M059J (cell line): ENCODE measurements at places on chromosomes 4 and X.
A peak's percentile ranks its signal among the peaks of the same experiment; 100 is the strongest.

GRCh38 chr4:37639551-37640285, 46.5 kb downstream of the RELL1 start:
- DNase-seq: no peak

DNA sequence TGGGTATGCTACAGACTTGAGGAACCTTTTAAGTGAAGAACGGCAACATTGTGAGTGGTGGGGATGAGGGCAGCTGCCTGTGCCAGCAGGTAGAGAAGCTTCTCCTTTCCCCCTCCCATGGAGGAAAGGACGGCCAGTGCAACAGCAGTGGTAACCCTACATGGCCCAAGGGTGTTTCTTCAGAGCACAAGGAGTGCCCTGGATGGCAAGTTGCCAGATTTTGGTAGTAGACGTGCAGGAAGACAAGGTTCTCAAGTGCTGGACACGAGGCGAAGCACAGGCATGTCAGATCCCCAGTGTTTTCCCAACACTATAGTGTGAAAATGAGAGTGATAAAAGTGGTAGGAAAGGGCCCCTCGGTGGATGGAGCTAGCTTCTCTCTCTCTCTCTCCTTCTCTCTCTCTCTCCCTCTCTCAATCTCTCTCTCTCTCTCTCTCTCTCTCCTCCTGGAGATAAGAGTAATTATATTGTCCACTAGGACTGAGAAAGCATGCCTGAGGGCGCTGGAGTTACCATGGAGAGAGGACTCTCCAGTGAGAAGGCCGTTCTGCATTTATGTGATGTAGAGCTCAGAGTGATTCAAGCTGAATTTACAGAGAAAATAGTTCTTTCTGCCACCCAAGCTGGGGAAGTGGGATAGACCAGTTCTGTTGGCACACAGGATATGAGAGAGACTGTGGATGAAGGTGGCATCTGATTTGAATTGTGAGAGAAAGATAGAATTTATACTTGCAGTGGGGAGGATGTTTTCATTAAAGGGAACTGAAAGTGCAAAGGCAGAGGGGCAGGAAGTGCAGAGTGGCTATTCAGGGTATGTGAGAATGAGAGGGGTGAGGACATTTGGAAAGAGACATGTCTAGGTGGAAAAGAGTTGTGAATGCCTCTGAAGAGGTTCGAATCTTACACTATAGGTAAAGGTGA, 25.7 kb upstream of the TRPC3 start:
- peak; percentile 37 for DNase-seq

GRCh38 chrX:2685886-2686285, 5.2 kb upstream of the CD99 start:
- DNase-seq: no peak

- DNase-seq: no peak
Measured at GRCh38 chr4:1183985-1184773, 11.8 kb upstream of the SPON2 start.

GRCh38 chrX:55487143-55487542, 2.5 kb downstream of the USP51 start:
- no peak for DNase-seq

DNA sequence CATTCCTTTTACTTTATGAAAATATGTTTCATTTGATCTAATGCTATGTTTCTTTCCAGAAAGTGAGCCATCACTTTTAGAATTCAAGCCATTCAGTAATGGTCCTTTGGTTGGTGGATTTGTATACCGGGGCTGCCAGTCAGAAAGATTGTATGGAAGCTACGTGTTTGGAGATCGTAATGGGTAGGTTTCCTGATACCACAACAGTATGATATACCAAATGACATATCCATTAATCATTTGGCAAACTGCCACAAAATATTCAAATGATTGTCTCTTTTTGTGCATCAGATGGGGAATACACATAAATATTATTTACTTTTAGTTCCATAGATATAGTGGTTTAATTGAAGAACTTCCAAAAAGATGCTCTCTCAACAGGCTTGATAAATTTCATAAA, 68.2 kb downstream of the HHIP start:
- DNase-seq: no peak

GRCh38 chrX:21225643-21226042, 148.6 kb upstream of the CNKSR2 start:
- DNase-seq: no peak

- no peak for DNase-seq
Measured at GRCh38 chr4:135267148-135267865, 1065.7 kb upstream of the PABPC4L start.

DNA sequence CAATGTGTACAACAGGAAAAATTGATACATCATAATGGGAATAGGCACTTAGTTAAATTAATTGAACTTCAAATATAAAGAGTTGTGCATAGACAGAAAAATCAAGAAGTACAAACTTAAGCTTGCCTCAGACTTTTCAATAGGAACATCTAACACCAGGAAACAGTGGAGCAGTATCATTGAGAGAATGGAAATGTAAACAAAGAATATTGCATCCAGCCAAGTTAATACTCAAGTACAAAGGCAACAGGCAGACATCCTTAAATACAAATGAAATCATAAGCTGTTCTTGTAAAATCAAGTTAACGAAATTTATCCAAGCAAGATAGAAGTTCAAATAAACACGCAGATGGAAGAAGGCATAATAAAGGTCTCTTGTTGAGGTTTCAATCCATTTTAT, 71.2 kb upstream of the TLR2 start:
- no peak for DNase-seq

GRCh38 chr4:15963001-15963451, at the start of gene FGFBP2:
Gene FGFBP2, minus strand, starts transcription at chr4:15963175. Its CDS starts 46 bp downstream, at chr4:15963129.
- DNase-seq: peak; percentile 41

- DNase-seq: no peak
Measured at GRCh38 chr4:165016971-165017370, 14.8 kb upstream of the TRIM60 start.

- peak; percentile 28 for DNase-seq
Measured at GRCh38 chrX:101164766-101165590, 54.6 kb upstream of the DRP2 start.

DNA sequence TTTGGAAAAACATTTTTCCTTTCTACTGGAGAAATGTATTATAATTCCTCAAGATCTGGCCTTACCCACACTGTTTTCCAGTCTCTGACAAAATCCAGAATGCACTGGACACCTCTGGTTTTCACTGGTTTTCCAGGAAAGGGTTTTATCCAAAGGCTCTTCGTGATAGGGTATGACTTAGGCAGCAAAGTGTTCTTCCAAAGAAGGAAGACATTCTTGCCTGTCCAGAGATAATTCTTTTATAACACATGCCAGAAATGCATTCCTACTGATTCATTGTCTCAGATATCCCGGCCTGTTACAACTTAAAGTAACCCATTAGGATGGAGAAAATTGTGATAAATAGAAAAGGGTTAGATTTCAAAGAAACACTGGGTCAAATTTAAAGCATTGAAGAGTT, 2343.1 kb downstream of the PCDH7 start:
- DNase-seq: peak; percentile 27

GRCh38 chr4:119204916-119205315, 7.6 kb upstream of the USP53 start:
- DNase-seq: no peak

DNA sequence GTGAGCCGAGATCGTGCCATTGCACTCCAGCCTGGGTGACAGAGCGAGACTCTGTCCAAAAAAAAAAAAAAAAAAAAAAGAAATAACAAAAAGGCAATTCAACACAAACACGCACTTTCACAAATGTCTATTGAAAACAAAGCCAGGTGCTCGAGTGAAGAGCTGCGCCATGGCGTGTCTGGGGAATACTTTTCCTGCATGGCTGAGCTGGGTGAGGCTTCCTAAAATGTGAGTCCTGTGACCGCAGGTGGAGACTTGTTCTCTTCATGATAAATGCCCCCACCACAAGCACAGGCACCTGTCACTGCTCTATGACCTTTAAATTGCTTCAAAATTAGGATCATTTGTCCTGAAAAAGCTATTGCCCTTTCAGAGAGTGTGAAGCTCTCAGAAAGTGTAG, 4.0 kb upstream of the ABLIM2 start:
- DNase-seq: no peak

GRCh38 chrX:153648358-153649177, 1.6 kb downstream of the DUSP9 start:
- no peak for DNase-seq

DNA sequence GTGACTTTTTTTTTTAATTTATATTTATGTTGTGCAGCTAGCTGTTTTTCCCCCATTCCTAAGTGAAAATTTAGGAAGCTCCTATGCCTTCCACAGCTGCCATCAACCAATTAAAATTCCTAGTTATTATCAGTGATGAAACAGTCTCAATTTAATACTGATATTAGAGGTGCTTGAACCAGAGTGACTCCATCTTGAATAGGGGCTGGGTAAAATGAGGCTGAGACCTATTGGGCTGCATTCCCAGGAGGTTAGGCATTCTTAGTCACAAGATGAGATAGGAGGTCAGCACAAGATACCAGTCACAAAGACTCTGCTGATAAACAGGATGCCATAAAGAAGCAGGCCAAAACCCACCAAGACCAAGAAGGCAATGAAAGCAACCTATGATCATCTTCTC, 136.7 kb downstream of the DCHS2 start:
- DNase-seq: no peak

DNA sequence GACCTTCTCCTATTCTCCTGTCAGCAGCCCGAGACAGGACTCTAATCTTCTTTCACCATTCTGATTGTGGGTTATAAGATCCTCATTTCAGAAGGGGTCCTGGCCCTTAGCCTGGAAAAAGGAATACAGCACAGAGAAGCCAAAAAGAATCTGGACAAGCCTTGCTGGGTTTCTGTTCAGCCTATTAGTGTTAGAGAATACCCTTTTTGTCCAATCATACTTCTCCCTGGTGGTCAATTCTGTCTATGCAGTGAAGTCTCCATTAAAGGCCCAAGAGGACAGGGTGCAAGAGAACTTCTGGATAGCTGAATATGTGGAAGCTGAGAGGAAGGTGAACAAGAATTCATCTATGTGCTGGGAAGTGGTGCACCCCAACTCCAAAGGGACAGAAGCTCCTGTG, 105.7 kb upstream of the AGA start:
- no peak for DNase-seq

GRCh38 chr4:58475097-58475496, 1364.9 kb upstream of the IGFBP7 start:
- no peak for DNase-seq

GRCh38 chr4:56315543-56315942, 71.7 kb downstream of the AASDH start:
- DNase-seq: no peak

GRCh38 chrX:44945736-44946135, 72.7 kb downstream of the KDM6A start:
- DNase-seq: no peak

GRCh38 chr4:4182835-4183568, 43.7 kb downstream of the OTOP1 start:
- no peak for DNase-seq

GRCh38 chrX:9952300-9952699, 14.9 kb upstream of the CLDN34 start:
- DNase-seq: no peak

DNA sequence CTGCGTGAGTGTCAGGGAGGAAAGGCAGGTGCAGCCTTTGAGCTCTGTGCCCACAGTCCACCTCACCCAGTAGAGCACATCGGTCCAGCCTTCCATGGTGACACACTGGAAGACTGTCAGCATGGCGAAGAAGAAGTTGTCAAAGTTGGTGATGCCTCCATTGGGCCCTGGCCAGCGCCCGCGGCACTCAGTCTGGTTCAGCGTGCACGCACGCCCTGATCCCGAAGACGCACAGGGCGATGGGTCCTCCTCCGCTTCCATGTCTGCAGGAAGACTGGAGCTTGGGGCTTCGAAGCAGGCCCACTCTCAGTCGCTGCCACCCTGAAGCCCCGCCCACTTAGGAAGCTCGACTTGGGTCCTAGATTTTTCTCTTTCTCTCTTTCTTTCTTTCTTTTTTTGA, 5.0 kb downstream of the CACNA1F start:
- DNase-seq: no peak

DNA sequence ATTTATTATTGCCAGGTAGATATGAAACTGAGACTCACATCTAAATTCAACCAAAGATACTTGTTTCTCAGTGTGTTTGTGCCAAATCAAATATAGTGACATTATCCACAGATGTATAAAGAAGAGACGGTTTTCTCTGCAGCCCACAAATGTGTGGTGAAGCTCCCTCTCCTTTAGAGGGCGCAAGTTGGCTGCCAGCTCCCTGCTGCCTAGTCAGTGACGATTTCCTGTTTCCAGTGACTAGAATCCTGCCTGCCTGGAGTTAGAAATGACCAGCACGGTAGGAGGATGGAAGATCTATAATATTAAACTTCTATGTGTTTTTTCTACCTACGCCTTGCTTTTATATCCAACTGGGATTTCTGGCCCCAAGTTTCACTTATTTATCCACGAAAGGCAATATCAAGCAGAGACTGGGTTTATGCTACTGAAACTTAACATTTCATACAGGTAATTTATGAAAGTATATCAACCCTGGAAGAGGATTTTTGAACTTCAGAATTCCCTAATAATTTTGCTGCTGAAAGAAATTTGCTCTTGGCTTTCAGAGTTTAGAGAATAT, 1793.7 kb upstream of the TENM3 start:
- peak; percentile 47 for DNase-seq

GRCh38 chr4:143381189-143382118, 44.8 kb downstream of the GAB1 start:
- DNase-seq: peak; percentile 86

DNA sequence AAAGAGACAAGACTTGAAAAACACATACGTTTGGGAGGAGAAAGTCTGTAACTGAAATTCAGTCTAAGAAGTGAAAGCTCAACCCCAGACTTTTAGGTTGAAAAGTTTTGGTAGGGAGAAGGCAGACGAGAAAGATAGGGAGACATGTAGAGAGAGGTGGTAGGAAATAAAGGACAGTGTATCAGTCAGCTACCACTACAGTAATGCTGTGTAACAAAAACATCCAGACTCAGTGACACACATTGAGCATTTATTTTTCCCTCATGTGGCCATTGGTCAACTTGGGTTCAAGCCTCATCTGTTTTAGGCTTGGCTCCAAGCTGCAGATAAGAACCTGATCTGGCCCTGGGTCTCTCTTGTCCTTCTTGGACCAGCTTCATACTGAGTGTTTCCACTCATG, 26.9 kb downstream of the CCKAR start:
- DNase-seq: no peak

DNA sequence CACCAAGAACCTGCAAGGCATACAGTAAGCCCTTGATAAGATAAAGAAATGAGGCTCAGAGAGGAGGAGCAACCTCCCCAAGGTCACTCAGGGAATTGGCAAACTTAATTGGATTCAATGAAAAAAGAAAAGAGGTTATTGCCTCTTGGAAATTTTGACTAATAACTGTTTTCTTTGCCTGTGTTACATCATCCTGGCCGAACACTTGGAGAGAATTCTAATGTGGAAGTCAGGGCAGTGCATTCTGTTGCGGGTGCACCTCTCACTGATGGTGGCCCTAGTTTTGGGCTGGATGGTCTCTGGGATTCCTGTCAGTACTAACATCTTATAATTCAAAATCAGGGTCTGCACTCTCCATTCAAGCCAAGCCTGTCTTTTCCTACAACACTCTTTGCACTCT, 186.2 kb upstream of the BCOR start:
- DNase-seq: no peak

GRCh38 chr4:25775166-25775565, 87.6 kb downstream of the SEL1L3 start:
- no peak for DNase-seq

GRCh38 chr4:113645771-113646441, 115.6 kb downstream of the CAMK2D start:
- DNase-seq: peak; percentile 87
